ENCODE measurements at places on chromosomes 1 and 21. TPM values are rescaled to one million over a fixed set of nuclear protein-coding genes. Genes with fewer than 3 reads are reported as not detected.

Gene PLXNA2
- total RNA-seq = 0.23 TPM

- DNase-seq = no peak
Measured at GRCh38 chr21:33117101-33117888, 47.4 kb downstream of the OLIG1 start.

GRCh38 chr1:234246638-234247116 is 126.6 kb upstream of the COA6 start:
- no peak for DNase-seq

DNA sequence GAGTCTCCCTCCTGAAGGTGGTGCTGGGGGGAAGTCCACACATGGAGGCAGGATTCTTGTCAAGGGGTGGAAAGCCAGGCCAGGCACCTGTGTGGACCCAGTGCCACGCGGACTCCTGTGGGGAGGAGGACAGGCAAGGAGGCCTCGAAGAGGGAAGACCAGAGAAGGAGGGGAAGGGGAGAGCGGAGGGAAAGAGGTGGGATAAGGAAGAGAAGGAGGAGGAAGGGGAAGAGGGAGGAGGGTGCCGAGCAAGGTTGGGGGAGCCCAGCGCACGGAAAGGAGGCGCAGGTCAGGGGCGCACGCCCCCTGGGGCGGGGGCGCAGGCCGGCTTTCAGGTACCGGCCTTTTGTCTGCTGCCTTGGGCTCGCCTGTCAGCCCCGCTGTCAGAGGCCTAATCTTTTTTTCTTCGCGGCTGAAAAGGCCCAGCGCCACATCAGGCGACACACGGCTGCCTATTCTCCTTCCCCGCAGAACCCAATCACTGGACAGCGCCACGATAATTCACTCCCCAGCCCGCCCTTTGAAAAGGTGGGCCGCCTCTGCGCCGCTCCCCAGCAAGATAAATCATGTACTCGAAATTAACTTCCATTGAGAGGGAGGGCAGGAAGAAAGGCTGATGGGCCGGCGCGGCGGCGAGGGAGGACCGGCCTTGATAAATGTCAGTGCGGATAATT is 42.5 kb downstream of the PRDM16 start:
- DNase-seq = no peak

Gene EVA1C
- total RNA-seq = not detected

DNA sequence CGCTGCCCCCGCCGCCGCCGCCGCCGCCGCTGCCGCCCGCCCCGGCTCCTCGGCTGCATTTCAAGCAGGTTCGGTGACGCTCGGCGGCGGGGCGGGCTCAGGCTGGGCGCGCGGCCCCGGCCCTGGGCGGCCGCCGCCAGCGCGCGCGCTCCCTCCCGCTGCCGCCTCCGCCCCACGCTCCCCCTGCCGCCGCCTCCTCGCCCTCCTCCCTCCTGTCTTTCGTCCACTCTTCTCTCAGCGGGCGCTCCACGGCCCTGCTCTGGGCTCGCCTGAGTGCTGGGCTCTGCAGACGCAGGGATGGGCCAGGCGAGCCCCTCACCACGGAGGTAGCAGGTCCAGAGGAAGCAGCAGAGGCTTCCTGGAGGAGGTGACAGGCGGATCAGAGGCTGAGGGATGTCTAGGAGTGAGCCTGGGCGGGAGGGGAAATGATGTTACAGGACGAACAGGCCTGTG is at the start of gene LRP8:
LRP8 (minus strand) TSS at position 62 of the 453 bp plus-strand sequence. CDS start 158 bp downstream, outside the sequence.
- DNase-seq = peak; percentile 81

Gene SELL
- total RNA-seq = 2.2 TPM

Gene TPTE
- total RNA-seq = not detected

GRCh38 chr1:180779584-180779983 is 133.1 kb upstream of the KIAA1614 start:
- DNase-seq = no peak

DNA sequence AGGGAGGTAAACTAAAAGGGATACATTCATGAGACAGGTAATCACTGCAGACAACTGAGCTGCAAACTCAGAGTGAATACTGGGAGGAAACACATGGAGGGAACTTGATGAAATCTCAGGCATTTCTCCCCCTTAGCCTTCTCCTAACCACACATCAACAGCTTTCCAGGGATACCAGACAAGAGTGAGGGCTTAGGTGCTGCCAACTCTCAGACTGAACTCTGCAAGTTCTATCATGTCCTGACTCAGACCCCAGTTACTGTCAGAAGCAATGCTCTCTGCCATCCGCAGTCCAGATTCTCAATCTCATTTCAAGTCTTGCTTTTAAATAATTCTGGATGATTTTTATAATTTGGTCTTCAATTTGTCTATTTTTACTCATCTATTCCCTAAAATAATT is 267.3 kb downstream of the LTN1 start:
- DNase-seq = no peak

- no peak for DNase-seq
Measured at GRCh38 chr1:201751872-201752271, 77.1 kb upstream of the IPO9 start.

DNA sequence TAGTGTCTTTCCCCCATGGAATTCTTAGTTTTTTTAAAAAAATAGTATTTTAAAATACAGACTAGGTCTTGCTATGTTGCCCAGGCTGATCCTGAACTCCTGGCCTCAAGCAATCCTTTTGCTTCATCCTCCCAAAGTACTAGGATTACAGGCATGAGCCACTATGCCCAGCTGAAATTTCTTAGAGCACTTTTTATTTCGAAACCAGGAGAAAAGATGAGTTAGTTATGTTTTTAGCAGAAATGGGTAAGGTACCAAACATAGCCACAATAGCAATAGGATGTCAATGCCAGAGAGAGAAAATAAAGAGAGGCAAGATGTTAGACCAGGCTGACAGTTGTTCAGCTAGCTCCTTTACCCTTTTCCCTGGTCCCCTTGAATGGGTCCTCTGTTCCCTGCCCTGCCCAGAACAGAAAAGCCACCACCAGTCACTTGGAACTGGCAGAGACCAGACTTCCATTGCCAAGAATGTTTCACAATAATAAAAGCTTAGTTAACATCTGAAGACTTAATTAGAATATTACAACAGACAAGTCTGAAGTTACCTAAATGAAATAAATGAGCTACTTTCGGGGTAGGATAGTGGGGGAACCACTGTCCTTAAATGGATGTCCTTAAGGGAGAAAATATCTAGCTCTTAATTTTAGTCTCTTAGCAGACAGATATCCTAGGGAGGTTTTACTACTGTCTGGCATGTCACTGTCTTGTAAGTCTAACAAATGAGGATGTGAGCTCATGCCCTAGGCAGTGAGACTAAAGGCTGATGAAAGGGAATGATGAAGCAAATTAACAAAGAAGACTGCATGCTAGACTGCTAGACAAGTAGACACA is 54.3 kb downstream of the ABL2 start:
- no peak for DNase-seq

Data from OCI-LY7 (cell line).